Activated T-cell treated with anti-CD3 and anti-CD28 coated beads for 48 hours (primary cell): ENCODE measurements at places on chromosomes 7 and 10.

DNA sequence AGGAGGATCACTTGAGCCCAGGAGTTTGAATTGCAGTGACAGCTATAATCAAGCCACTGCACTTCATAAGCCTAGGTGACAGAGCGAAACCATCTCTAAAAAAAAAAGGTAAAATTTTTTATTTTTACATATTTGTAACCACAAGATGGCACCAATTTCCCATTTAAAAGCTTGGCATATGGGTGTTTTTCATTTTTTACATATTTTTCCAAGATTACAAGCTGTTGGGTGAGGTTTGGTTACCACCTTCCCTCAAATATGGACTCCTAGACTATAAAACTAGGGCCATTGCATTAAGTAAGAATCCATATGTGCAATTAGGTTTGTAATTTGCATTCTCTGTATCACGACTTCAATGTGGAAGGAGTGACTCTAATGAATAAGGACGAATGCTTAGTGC is 129.3 kb upstream of the ACBD5 start:
- DNase-seq, result no peak

DNA sequence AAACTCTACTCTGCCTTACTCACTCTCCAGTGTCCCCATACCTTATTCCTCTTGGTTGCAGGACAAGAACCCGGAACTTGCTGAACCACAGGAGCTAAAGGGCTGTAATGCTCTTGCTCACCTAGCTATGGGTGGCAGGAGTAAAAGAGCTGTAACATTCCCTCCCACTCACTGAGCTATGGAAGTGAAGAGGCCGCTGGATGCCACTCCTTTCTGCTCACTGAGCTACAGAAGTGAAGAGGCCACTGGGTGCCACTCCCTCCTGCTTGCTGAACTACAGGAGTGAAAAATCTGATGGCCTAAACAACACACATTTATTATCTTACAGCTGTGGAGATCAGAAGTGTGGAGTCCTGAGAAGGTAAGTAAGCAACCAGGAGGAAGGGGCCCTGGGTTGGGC is 17.5 kb downstream of the MRPS24 start:
- no peak for DNase-seq

DNA sequence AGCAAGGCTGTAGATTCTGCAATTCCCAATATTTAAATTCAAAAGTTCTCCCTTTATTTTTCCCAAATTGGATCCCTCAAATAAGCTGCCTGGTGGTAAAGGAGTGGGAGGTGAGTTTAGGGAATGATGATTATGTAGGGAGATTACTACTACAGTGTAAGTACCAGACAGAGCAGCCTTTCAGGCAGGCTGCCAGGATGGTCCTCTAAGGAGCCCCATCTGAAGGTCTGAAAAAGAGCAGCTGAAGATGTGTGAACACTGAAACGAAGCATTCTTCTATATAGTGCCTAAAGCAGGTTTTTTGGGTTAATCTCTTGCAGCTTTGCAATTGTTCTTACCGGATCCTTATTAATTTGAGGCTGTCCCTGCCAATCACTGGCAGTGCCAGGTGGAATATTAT is 84.7 kb downstream of the CREB5 start:
- no peak for DNase-seq

GRCh38 chr10:124739986-124740368 is 4.2 kb downstream of the FAM53B start:
- no peak for DNase-seq

DNA sequence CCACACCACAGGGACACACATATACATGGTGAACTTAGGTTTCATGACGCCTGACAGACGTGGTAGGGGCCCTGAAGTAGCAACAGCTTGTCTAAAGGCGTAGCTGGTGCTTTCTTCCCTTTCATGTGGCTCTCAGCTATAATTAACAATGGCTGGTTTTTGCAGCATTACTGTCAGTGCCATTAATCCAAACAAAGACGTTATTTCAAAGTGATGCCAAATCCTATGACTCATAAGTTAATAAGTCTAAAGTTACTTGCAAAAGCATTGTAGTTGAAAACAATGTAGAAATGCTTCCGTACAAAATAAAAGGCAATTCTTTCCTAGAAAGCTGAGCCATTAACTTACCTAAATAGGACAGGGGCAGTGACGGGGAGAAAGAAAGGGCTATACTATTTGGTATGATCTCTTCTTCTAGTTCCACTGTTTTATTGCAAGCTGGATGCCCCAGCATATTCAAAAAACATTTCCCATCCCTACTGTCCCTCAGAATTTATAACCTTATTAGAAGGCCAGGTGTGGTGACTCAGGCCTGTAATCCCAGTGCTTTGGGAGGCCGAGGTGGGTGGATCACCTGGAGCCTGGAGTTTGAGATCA is 105.4 kb downstream of the ODAD2 start:
- no peak for DNase-seq

GRCh38 chr10:53786236-53786900 is 1013.8 kb upstream of the MBL2 start:
- no peak for DNase-seq
